ENCODE measurements at places on chromosomes 3 and 15.

DNA sequence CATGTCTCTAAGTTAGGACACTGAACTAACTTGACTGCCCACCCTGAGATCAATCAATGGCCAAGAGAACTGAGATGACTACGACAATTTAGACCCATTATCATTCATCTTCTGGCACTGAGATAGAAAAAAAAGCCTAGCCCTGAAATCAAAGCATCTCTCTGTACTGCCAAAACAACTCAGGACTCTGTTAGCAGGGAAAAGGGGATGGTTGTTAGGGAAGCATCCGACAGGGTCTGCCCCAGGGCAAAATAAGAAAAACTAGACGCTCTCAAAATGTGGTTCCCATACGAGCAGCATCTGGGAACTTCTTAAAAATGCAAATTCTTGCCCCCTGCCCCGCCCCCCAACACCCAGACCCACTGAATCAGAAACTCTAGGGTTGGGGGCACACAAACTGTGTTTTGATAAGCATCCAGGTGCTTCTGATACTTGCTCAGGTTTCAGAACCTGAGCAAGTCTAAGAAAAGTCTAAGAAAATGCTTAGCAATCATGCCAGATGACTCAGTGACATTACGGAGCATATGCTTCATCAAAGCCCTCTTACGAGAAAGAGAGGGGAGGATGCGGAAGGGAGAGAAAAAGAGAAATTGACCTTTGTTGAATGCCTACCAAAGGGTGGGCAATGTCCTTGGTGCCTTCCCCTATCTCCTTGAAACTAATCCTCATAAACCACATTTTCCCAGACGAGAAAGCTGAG lies 172.8 kb upstream of the HES1 start:
- no peak for DNase-seq

DNA sequence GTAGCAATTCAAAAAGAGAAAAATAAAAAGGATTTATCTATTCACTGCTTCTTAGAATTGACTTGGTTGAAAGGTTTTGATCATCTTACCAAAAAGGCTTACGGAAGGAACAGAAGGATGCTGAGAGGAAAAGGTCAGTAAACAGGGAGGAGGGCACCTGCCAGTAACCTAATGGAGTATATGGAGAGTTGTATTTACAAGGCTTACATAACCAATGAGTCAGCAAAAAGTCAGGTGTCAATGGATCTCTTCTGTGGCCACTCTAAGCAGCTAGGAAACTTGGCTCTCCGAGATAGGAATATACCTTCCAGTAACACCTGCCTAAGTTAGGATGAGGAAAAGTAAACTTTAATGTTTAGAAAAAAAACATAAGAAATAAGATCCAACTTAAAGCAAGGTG lies 80.5 kb upstream of the PLXND1 start:
- no peak for DNase-seq

- DNase-seq = no peak
Measured at GRCh38 chr3:57112206-57112605, 51.7 kb downstream of the SPATA12 start.

GRCh38 chr3:155034786-155035185 lies 45.3 kb upstream of the MME start:
- DNase-seq = no peak

DNA sequence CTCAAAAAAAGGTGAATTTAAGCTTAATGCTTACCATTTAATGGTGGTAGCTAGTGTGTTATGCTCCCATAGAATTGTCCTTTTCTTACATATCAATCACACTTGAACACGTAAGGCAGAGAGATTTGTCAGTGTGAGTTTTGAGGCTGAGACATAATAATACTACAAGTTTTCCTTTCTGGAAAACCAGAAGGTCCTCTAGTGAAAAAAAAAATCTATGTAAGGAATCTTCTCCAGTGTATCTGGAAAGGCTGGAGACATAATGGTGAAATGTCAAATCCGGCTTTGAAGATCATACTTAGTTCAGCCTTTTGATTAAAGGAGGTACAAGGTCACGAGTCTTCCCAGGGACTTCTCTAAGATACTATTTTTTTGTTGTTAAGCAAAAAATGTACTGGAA lies 3.4 kb downstream of the TSC22D2 start:
- DNase-seq = no peak

DNA sequence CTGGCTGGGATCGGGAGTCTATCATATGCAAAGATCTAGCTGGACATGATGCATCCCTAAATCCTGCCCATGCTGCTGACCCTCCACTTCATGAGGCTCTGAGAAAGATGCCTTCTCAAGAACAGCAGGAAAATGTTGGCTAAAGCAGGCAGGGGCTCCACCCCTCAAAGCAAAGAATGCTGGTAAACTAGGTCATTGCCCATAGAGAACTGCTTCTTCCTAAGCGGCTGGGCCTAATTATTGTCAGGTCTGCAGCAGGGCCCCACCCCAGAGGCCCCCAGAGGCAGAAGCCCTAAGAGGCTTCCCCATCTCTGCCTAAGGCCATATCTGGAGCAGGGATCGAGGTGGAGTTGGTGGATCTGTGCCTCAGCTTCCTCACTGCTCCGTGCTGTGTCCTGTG lies 447.4 kb upstream of the PROK2 start:
- DNase-seq = no peak

DNA sequence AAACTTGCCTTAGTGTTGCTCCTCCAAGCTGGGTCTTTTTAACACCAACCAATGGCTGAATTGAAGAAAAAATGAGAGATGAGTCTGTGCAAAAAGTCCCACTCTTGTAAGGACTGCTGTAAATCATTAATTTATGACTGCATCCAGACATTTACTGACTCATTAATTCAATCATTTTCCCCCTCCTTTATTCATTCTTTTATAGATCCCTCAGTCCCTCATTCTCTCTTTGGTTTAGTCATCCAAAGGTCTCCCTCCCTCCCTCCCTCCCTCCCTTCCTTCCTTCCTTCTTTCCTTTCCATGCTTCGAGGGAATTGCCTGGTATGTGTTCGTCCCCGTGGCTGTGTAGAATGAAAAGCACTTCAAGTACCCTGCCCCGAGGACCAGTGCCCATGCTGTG lies 35.3 kb upstream of the MRPS22 start:
- DNase-seq = no peak

GRCh38 chr15:70563561-70564095 lies 199.7 kb downstream of the UACA start:
- no peak for DNase-seq

GRCh38 chr3:142337994-142338393 lies 109.8 kb downstream of the XRN1 start:
- DNase-seq = no peak

- no peak for DNase-seq
Measured at GRCh38 chr15:46677491-46677890, 1039.8 kb upstream of the SEMA6D start.

DNA sequence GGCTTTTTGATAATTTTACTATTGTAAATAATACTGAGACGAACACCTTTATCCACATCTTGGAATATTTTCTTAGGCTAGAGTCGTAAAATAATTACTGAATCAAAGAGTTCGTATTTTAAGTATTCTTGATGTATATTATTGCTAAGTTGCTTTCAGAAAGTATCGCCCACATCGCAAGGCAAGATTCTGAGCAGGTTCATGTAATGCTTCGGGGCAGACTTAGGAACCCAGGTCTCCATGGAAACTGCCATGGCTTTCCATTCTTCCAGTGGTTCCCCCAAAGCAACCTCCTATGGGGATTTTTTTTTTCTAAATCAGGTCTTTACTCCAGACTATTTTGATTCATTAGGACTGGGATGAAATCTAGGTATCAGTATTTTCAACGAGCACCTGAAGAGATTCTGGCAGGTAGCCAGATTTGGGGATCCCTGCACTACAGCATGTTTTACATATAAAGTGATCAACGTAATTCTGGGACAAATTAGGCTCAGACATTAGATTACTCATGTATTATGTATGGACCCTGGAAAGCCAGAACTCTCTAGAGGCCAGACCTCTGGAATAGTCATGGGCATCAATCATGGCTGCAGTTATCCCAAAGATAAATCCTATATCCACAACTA lies 86.5 kb downstream of the B3GNT5 start:
- no peak for DNase-seq

GRCh38 chr3:172808969-172809546 lies 58.5 kb downstream of the ECT2 start:
- DNase-seq = no peak

GRCh38 chr15:27094235-27094634 lies 123.3 kb downstream of the GABRG3 start:
- no peak for DNase-seq

DNA sequence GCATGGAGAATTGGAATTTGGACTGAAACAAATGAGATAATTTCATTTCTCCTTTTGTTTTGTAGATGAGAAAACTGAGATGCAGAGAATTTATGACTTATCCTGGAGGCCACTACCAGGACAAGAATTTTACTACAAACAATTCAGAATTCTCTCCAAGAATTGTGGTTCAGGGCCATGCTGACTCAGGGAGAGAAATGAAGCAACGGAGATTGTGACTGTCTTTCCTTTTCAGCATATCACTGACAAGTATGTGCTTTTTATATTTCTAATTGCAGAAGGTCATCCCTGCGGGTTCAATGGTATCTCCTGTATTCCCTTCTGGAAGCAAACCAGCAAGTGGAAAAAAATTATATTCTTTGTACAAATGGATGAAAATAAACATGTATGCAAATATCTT lies 170.8 kb upstream of the MITF start:
- no peak for DNase-seq

DNA sequence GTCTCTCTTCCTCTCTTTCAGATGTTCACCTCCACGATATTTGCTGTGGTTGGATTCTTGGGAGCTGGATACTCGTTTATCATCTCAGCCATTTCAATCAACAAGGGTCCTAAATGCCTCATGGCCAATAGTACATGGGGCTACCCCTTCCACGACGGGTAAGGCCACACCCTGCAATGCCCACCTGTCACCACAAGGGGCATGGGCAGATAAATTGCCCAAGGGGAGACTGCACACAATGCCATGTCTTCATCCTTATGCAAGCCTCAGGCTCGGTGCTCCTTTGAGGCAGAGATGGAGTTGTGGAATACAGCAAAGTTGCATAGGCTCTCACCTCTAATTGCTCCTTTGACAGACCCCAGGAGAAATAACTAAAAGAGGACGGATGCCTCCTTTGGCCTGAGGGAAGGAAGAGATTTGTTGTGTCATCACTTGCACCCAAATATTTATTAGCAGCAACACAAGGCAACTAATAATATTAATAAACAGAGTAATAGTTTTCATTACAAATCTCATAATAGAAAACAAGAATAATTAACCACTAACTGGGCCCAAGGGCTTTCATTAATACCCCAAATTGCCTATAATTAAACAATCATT lies 13.2 kb downstream of the TM4SF4 start:
- DNase-seq = no peak

Data from anterior cingulate cortex (tissue), 58 donors.